ENCODE measurements at places on chromosomes 7 and 10.

DNA sequence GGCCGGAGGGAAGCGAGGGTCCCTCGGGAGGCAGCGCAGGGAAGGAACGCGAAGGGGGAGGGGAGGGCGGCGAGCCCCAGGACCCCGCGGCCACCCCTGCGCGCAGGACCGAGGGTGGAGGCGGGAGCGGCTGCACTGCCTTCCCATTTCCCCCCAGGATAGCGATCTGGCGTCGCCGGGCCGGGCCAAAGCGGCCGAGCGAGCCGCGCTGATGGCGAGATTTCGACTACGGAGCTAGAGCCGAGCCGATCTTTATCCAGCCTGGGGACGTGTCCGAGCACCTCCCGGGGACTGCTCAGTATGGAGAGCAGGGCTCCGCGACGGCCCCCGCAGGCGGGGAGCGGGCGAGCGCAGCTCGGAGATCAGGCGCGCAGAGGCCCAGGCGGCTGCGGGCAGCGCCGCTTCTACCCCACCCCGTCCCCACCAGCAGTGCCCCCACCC is 590 bp upstream of the CRTAC1 start:
- no peak for DNase-seq

GRCh38 chr7:79137942-79138341 is 315.5 kb downstream of the MAGI2 start:
- DNase-seq: no peak

DNA sequence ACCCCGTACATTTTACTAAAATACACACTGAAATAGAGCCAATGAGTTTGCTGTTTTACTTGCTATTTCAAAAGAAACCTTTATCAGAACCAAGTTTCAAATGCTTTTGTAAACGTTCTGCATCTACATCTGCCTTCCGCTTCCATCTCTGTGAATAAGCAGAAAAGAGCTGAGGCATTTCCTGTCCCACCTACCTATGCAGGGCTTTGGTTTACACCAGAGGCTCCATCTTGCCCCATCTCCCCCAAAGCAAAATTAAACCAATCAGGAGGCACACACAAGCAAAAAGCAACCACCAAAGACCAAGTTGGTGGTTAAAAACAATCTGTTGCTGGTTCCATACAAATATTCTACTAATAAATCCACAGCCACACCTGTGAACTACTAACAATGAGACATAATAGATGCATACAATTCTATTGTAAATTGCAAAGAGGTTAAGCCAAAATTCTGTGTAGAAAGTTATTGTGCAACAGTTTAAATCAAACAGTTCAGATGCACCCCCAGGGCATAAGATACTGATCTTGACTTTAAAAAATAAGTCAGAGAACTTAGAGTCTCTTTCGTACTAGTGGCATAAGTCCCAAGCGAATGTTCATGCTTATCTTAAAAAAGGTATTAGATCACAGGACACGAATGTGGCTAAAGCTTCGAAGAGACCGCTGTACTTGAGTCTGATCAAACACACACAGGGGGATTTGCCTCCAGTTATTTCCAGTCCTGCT is 83.9 kb downstream of the FGFR2 start:
- no peak for DNase-seq

- no peak for DNase-seq
Observed at GRCh38 chr7:156673454-156673853, 32.9 kb downstream of the RNF32 start.

DNA sequence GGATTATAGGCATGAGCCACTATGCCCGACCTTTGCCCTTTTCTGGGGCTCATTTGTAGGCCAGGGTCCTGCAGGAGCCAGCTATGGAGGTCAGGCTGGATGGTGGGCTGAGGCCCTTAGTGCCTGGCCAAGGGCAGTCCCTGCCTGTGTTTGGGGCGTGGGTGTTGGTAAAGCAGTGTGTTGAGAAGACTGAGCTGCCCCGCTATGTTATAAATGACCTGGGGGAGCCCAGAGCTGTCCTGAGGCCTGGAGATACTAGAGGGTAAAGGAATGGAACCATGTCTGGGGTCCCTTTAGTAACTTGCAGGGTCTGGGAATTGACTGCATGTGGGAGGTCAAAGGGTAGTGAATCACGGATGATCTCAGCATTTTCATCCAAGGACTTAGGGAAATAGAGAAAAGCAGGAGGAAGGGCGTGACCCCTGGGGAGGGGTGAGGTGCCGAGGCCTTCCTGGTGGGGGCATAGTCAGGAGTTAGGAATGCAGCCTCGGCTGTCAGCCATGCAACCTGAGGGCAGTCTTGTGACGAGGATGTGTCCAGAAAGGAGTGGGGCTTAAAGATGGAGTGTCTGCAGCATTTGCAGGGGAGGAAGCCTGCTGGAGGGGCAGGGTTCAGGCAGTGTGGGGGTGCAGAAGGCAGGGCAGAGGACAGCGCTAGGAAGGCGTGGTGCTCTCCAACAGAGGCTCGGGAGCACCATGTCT is 31.5 kb downstream of the TMEM248 start:
- DNase-seq: no peak

- no peak for DNase-seq
Observed at GRCh38 chr10:104299031-104299904, 30.3 kb downstream of the GSTO2 start.

GRCh38 chr10:95864906-95865813 is 42.6 kb upstream of the CC2D2B start:
- DNase-seq: no peak

DNA sequence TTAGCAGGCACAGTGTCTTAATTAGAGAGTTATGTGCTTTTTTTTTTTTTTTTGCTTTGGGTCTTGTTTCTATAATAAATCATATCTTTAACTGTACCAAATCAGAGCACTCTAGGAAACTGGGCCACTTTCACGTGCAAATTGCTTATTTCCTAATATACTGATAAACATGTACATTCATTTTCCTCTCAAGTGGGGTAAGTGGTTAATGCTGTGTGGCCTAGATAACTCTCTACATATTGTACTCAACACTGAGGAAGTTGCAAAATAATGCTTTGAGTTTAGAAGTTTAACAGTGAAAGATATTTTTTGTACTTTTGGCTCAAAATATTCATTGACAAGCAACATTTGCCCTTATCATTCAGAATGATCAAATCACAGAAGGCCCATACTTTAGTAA is 115.9 kb upstream of the IFRD1 start:
- no peak for DNase-seq

DNA sequence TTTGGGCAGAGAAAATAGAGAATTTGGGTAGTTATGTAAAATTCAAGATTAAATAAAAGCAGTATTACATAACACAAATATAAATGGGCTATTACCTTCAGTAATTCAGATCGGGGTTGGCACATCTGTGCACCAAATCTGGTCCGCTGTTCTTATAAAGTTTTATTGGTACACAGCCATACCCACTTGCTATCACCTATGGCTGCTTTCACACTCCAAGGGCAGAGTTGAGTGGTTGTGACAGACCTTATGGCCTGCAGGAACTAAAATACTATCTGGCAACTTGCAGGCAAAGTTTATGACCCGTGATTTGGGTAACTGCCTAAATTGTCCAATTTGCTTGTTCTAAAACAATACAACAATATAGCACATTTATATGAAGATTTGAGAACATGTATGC is 249.3 kb downstream of the DIP2C start:
- DNase-seq: no peak

GRCh38 chr7:50327443-50327842 is 22.9 kb downstream of the IKZF1 start:
- DNase-seq: no peak

DNA sequence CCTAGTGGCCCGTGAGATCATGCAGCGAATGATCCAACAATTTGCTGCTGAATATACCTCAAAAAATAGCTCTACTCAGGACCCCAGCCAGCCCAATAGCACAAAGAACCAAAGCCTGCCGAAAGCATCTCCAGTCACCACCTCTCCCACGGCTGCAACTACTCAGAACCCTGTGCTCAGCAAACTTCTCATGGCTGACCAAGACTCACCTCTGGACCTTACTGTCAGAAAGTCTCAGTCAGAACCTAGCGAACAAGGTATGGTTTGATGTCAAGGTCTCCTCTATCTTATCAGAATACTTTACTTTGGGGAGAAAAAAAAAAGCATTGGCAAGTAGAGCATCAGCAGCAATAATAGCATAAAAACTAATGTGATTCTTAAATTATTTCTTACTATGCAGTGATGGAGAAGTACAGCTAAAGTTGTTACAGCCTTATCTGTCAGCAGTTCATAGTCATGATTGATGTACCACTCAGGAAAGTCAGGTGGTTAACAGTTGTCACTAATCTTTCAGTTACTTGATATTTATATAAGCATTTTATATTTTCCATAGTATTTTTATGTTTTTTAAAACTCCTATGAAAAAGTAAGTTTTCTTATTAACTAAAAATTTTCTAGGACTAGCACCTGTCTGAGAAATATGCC is 117.1 kb downstream of the LCOR start:
- DNase-seq: no peak

DNA sequence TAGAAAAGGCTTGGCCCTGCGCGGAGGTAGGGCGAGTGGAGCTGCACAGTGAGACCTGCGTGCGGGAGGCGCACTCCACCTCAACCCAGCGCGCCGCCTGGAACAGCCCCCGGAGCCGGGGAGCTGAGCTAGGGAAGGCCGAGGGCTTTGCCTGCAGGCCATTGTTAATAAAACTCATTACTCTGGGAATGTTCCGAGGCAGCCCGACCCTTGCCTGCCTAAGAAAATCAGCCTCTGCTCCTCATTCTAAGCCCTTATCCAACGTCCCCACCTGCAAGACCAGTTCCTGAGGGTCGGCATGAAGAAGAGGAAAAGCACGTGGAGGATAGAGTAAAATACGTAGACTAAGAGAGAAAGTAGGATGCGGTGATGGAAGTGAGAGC is 55.3 kb downstream of the C7orf25 start:
- no peak for DNase-seq

DNA sequence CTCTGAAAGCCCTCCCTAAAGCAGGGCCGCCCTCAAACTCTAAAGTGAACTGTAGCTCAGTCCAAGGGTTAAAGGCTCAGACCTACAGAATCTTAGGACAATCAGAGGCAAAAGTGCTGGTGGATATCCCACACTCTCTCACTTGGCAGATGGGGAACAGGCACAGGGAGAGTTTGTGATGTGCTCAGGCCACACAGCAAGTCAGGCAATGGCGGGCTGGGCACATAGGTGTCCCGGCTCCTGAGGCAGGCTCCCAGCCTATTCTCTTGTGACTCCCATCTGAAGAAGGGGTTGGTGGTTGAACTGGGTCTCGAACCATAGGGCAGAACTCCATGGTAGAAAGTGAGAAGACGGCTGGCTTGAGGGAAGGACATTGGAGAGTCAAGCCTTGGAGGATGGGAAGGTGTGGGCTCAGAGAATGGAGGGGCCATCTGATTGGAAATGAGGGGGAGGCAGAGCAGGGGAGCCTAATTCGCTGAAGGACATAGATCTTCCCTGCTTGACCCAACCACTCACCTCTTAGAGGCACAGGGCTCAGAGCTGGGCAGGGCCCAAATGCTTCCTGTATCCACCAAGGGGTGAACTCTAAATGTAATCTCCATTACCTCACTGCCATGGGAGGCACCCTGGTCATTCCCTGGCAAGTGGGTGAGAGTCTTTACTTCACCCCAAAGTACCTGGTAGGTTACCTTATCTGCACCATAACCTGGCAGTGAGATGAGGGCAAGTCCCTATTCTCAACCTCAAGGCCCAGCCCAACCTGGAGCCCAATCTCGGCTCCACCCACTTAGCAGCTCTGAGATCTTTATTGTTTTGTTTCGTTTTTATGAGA is 4.9 kb upstream of the ZMIZ1 start:
- DNase-seq: no peak

DNA sequence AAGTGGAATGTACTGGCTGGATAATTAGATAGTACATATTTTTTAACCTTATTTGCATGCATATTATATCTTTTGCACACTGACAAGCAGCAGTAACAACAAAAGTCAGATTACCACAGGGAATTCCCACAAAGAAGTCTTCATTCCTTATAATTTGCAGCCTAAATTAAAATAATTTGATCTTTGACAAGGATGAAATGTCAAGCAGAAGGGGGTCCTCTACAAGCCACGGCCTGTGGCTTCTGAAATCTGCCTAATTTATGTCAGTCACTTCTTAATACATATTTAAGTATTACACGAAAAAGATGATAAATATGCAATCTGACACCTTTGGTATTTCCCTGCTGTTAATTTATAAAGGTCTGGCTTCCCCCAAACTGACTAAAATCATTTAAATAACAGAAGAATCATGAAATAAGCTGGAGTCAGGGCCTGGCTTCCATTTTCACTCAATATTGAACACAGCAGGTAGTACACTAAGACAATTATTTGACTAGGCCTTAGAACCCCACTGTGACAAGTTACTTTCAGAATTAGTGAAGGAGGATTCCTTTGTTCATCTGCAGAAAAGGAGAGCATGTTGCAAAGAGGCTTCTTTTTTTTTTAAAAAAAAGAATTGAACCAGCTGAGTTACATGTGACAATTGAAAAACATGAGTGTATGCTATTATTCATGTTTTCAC is 351.1 kb upstream of the ETV1 start:
- no peak for DNase-seq

GRCh38 chr7:76193883-76194282 is 7.8 kb upstream of the SRRM3 start:
- no peak for DNase-seq

- no peak for DNase-seq
Observed at GRCh38 chr10:110568055-110568735, 700 bp downstream of the SMC3 start.

DNA sequence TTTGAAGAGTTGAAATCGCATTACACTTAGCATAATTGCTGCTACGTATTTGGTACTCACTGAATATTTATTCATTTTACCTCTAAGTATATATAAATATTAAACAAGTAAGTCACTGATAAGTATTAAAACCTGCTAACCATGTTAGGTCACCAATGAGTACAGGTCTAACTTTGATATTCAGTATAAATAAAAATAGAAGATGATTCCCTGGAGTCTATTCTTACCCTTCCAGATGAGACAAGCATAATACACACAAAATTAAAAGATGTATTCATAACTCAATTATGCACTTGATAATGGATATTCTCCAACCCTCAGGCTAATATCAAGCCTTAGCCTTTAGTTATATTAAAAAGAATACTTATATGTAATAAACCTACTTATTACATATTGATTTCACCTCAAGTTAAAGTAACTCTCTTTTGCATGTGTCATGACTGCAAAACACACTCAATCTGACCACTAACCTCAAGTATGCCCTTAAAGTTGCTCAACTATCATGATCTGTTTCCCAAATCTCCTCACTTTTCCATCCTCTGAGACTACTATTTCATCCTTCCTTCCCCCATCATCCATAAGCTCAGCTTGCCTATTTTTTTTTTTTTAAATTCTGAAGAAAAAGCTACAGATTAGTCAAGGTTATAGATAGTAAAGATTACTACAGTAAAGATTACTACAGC is 46.8 kb downstream of the IPMK start:
- DNase-seq: no peak

Data from esophagus squamous epithelium (tissue), 5 donors.